Globus pallidus (tissue), 1 donor: ENCODE measurements at places on chromosomes 13 and 19.

DNA sequence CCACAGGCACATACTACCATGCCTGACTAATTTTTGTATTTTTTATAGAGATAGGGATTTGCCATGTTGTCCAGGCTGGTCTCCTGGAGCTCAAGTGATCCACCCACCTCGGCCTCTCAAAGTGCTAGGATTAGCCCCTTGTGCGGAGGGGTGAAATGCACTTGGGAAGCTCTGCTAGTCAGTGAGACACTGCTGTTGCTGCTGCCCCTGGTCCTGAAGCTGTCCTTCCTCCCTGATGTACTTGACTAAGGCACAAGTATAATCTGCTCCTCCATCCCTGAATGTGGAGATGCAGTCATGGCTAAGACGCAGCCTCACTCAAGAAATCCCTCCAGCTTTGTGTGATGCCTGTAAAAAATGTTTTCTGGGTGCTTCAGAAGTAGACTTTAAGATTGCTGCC lies 124.5 kb downstream of the KCTD15 start:
- DNase-seq, result no peak

GRCh38 chr19:22052644-22053013 lies 345 bp downstream of the ZNF257 start:
- peak; percentile 0 for DNase-seq

- DNase-seq, result no peak
These were observed 36.1 kb downstream of the RNASEH2B start for GRCh38 chr13:50945669-50946068.

GRCh38 chr19:56612737-56613136 lies 17.6 kb downstream of the ZNF71 start:
- DNase-seq, result no peak

- peak; percentile 1 for DNase-seq
These were observed 1.5 kb upstream of the CEACAM5 start for GRCh38 chr19:41706741-41707501.
